ENCODE measurements at places on chromosomes 5 and 9.

- no peaks in the 10 kb centered on the region for H3K27me3 ChIP-seq
- H3K4me3 ChIP-seq: no peak overlapping the region
- DNase-seq: no peak
These were observed 93.7 kb upstream of the MRPS30 start for GRCh38 chr5:44714871-44715561.

GRCh38 chr9:27519466-27520465 lies 4.3 kb upstream of the IFNK start:
- no peak overlapping the region for H3K27ac ChIP-seq
- H3K4me3 ChIP-seq: no peak overlapping the region
- DNase-seq: peak; percentile 40
- no peaks in the 10 kb centered on the region for H3K4me1 ChIP-seq
- H3K27me3 ChIP-seq: no peaks in the 10 kb centered on the region
- H3K36me3 ChIP-seq: no peaks in the 10 kb centered on the region

DNA sequence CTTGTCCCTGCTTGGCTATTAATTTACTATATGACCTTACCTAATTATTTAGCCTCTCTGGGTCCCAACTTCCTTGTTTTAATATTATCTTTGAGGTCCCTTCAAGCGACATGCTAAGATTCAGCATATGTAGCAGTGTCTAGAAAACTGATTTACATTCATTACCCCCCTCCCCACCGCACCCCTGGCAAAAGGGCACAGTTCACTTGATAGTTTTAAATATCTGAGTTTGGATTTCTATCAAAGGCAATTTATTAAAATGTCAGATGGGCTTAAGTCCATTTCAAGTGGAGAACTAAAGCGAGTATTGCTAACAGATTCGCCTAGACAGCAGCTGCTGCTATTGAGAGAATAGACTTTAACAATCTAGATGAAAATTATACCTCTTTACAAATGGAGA lies 3.9 kb downstream of the CEMIP2 start:
- no peak for DNase-seq
- peak overlapping the region; percentile 18 for H3K4me3 ChIP-seq
- no peaks in the 10 kb centered on the region for H3K36me3 ChIP-seq
- H3K4me1 ChIP-seq: peaks cover 21% of the 10 kb centered on the region

DNA sequence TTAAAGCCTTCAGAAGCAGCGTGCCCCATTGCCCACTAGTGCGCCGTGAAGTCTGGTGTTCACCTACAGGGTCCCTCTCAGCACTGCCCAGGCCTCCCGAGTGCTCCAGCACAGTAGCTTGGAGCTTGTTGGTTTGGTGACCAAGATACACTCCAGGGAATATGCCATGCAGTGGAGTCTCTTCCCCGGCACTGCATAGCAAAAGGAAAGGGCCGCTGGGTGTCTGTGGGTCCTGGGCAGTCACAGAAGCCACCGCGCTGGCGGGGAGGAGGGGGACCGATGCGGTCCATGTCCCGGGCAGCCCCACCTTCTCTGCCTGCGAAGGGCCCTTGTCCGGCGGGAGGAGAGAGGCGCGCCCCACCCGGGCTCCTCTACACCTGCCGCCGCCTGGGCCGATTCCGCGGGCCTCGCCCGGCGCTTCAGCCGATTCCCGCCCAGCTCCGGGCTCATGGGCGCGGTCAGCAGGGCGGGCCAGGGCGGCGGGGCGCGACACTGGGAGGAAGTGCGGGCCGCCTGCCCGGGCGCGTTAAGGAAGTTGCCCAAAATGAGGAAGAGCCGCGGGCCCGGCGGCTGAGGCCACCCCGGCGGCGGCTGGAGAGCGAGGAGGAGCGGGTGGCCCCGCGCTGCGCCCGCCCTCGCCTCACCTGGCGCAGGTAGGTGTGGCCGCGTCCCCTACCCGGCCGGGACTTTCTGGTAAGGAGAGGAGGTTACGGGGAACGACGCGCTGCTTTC lies at the start of gene SYK:
TSS of gene SYK (plus strand) at position 579 of the 732 bp plus-strand sequence. CDS start 42,080 bp downstream, outside the sequence.
- H3K36me3 ChIP-seq: no peaks in the 10 kb centered on the region
- no peak within 1 kb of the TSS for H3K27ac ChIP-seq
- H3K4me3 ChIP-seq: no peak within 1 kb of the TSS
- no peaks in the 10 kb centered on the region for H3K4me1 ChIP-seq
- peaks cover 14% of the 10 kb centered on the region for H3K27me3 ChIP-seq

- no peak overlapping the region for H3K4me3 ChIP-seq
- H3K36me3 ChIP-seq: no peaks in the 10 kb centered on the region
- H3K27ac ChIP-seq: no peak overlapping the region
- H3K4me1 ChIP-seq: peaks cover 11% of the 10 kb centered on the region
- DNase-seq: no peak
These were observed 55.7 kb upstream of the FAM120AOS start for GRCh38 chr9:93509084-93509483.

DNA sequence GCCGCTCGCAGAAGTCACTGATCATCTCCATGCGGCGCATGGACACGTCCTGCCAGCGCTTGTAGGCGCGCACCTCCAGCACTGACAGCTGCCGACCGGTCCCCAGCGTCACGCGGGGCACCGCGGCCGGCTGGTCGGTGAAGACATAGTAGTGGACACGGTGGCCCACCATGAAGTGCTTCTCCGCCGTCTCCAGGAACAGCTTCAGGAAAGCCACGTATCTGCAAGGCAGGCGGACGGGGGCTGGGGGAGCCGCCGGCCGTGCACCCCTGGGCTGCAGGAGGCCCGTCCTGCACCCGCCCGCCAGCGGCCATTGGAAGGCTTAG lies 18.9 kb downstream of the ABO start:
- H3K27me3 ChIP-seq: no peaks in the 10 kb centered on the region
- no peak overlapping the region for H3K4me3 ChIP-seq
- H3K27ac ChIP-seq: no peak overlapping the region
- H3K36me3 ChIP-seq: no peaks in the 10 kb centered on the region
- H3K4me1 ChIP-seq: no peaks in the 10 kb centered on the region

- H3K27ac ChIP-seq: no peak overlapping the region
- H3K27me3 ChIP-seq: no peaks in the 10 kb centered on the region
- no peak for DNase-seq
- H3K36me3 ChIP-seq: no peaks in the 10 kb centered on the region
These were observed 129.5 kb upstream of the GAS1 start for GRCh38 chr9:87076825-87077224.

Data from fibroblast of lung (primary cell).